ENCODE measurements at places on chromosomes 2 and 18.

DNA sequence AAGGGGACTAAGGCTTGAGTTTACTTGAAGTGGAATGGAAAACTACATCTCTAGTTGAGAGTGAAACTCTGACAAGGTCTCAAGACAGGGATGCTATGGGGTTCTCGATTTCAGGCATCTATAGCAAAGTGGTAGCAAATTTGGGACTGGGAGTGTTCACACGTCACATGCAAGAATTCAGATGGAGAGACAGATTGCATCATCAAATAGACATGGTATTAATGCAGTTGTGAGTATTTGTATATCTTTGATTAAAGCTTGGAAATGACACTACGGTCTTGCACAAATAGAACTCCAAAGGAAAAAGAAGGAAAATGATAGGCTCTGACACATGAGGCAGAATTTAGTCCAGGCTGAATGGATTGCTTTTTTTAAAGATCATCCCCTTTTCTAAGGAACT lies 1061.6 kb upstream of the FANCL start:
- DNase-seq: no peak

DNA sequence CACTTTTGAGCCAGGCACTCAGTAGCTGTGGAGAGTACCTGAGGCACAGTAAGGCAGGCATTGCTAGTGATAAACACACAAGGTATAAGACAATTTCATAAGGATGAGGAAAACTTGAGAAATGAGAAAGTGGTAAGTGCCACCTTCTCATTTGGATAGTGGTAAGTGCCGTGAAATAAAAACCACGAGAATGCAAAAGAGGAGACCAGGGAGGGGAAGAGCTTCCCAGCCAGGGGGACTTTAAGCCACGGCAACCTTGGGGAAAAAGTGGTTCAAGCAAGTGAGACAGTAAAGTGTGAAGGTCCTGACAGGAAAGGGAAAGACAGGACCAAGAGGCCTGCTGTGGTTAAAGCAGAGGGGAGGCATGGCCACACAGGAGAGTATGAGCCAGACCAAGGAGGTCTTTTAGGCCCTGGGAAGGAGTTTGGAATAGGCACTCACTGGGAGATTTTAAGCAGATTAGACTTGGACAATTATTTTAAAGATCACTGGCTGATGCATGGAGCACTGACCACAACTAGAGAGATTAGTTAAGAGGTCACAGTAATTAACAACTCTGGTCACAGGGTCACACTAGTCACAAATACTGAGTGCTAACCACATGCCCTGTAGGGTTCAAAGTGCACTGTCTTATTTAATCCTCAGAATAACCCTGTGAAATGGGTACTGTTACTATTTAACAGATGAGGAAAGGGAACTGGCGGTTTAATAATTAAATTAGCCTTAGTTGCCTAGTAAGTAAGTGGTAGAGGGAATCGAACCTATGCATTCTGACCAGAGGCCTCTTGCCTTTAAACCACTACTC lies 50.1 kb downstream of the THOC1 start:
- DNase-seq: no peak

- peak; percentile 95 for DNase-seq
Measured at GRCh38 chr2:27582695-27583389, at the start of gene ZNF512. Gene ZNF512, plus strand, starts transcription at chr2:27583042. Its CDS starts 71 bp downstream, at chr2:27583113.

- no peak for DNase-seq
Measured at GRCh38 chr2:156800065-156800653, 364.0 kb downstream of the GPD2 start.

DNA sequence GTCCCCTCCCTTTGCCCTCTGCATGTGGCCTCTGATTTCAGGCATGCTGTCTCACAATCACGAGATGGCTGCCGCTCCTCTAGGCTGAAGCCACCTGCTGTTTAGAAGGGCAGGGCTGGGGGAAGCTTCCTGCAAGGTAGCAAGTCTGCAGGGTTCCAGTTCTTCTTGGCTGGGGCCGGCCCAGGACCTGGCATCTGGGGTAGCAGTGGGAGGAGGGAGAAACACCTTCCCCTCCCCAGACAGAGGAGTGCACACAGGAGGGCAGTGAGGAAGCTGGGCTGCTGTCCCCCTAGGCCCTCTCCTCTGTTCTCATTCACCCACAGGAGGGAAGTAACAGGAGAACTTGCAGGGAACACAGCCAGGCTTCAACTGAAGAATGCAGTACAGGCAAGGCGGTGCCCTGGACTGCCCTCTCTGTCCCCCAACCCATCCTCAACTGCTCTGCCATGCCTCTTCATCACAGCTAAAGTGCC lies 345.9 kb upstream of the HS6ST1 start:
- DNase-seq: no peak

GRCh38 chr2:9556121-9556743 lies 602 bp upstream of the ADAM17 start:
- no peak for DNase-seq

DNA sequence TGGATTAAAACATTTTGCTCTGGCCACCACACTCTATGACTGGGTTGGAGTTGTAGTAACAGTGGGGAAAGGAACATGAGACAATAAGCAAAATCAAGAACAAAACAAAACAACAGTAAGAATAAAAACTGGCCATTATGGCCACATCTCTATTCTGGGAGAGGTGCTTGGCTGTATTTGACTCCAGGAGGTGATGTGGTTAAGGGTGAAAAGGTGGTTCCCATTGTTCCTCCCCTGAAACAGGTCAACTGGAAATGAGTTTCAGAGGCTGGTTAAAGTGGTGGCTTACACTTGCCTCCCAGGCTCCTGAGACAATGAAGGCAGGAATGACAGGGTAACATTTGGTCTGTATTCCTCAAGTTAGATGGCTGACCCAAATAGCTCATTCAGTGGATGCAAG lies 67.3 kb upstream of the FANCL start:
- no peak for DNase-seq

DNA sequence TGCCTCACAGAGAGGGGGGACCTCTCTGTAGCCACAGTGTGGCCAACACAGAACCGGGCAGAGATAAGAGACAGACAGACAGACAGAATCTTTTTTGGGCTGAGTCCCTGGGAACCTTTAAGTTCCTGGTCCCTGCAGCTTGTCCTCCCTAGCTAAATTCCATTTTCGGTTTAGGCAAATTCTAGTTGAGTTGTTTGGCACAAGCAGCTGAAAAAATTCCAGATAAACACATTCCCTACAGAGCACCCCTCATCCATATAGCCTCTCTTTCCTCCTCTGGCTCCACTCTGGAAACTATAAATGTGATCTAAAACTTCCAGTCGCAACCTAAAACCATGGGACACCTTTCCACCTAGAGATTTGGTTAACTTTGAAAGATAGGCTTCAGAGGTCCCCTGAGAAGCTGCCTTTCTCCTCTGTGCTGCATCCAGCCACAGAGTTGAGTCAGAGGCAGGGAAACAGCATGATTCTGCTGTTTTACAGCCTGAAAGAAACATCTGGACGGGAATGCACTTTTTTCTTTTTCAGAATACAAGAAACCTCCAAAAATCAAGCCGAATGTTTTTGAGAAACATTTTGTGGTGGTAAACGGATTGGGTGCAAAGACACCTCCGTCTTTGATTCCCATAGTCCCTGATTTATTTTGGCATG lies 30.9 kb downstream of the SLC4A3 start:
- no peak for DNase-seq
